NCI-H524 (cell line): ENCODE measurements at places on chromosomes 4 and X.

- no peak for DNase-seq
Observed at GRCh38 chr4:108433832-108434231, 186.5 kb upstream of the RPL34 start.

DNA sequence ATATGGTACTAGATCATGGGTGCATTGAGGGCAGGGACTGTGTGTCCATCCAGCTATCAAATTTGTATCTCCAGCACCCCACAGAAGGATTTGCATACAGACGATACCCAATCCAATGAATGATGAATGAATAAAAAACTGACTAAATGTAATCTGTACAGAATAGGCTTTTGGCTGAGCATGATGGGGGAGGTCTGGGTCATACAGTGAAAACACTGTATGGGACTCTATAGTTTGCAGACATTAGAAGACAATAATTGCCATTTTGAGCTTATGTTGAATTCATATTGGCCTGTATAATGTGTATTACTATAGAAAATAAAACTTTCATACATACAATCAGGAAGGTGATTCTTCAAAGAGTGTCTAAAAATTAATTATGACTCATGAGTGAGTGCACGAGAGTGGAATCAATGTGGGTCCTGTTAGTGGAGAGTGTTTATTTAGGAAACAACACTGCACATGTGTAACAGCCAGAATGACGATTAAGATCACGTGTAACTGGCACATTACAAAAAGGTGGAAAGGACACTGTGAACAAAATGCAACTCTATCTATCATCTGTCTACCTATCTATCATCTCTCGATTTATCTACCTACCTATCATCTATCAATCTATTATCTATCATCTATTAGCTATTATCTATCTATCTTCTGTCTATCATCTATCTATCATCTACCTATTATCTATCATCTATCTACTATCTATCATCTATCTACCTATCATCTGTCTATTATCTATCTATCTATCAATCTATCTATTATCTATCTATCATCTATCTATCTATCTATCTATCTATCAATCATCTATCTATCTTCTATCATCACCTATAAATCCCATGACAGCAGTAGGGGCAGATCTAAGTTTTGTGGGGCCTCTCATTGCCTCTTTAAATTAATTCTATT lies 201.3 kb downstream of the PTTG2 start:
- no peak for DNase-seq

- no peak for DNase-seq
Observed at GRCh38 chr4:80465736-80466135, 130.2 kb downstream of the CFAP299 start.

DNA sequence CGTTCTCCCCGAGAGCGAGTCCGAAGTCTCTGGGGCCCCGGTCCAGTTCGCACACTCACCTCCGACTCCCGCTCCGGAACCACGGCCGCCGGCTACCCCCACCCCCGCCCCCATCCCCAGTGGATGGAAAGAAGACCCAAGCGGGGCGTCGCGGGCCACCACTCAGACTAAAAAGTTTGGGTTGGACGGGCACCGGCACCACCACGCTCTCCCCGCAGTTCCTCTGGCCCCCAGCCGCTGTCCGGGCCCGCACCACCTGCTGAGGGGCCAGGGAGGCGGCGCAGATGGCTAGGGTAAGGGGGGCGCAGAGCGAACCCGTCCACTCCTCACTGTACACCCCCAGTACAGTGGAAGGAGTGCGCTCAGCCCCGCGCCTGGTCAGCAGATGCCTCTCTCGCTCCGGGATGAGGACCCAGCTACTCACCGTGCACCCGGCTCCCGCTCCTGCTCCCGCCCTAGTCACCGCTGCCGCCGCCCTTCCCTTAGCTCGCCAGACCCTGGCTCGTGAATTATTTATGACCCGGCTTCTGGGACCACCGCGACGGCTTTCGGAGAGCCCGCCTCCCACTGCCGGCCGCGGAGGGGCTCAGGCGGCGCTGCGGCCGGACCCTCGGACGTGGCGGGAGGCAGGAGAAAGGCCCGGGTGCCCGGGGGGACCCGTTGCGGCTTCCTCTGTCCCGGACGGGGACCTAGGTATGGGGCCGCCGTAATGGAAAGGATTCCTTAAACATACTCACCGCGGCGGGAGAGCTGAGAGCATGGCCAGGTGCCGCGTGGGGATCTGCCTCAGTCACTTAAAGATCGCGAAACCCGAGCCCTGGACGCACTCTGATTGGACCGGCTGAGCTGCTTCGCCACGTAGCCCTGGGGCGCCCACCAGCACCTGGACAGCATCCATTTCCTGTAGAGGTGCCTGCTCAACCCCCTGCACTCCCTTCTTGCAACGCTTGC lies at the start of gene PROM1:
Gene PROM1 (minus strand): TSS at position 783 of the 951 bp plus-strand sequence. CDS start 8,117 bp downstream, outside the sequence.
- DNase-seq, result no peak

- peak; percentile 63 for DNase-seq
Observed at GRCh38 chrX:16712548-16713155, at the start of gene CTPS2. CTPS2 (minus strand) TSS chrX:16712669; CDS start chrX:16702902, 9,767 bp downstream.

DNA sequence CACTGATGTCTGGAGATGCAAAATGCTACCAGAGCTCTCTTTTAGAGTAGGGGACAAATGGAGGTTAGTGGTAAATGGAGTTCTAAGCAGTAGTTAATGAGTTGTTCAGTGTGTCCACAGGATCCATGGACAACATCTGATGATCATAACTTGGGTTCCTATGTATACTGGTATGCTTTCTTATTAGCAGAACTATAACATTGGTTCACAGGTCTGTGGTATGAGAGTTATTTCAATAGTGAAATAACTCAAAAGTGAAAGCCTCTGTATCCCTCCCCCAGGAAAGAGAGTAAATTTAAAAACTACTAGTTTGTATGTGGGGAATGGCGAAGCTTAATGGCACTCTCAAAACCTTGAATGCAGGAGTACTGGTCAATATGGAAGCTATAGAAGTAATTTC lies 363.5 kb upstream of the EMCN start:
- no peak for DNase-seq

DNA sequence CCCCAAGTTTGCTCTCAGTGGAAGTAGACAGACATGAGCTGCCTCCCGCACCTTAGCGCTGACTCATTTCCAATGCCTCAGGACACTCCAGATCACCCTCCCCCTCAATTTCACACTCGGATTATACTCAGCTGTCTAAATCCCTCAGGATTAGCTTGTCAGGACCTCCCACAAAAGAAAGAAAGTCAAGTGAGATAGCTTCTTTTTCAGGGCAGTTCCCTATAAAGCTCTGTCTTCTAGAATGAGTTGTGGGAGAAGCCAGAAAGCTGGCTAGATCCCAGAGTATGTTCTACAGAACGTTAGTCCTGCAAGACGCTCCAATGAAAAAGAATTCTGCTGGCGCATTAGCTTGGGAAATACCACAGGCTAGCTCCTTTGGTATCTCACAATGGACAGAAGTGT lies 51.2 kb upstream of the MTNR1A start:
- peak; percentile 71 for DNase-seq

DNA sequence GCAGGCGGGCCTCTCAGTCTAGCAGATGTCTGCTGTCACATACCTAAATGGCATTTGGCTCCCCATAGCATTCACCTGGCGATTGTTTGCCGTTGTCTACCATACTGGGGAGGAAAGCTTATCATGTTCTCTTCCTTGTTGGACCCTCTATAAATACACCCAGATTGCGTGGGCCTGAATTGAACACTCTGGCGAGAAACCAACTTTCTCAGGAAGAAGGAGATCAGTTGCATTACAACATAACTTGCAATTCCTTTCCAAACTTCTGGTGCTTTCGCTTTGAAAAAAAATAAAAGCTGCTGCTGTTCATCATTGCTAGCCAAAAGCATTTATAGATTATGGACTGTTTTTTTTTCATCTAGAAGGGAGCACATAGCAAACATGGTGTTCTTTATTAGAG lies 230.0 kb upstream of the GPC4 start:
- DNase-seq, result no peak

DNA sequence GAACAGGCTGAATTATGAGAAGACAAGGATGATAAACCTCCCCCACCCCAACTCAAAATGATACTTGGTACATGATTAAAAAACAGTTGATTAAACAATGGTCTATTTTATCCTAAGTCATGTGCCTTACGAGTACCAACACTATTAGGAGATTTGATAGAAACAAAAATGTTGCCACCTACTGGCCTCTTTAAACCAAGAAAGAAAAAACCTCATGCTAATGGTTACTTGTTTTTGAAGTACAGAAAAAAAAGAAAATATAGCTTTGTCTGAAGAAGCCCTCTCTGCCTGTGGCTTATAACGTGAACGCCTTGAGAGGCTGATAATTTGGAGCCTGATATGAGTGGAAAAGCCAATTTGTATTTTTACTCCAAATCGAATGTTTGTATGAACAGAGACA lies 538.2 kb downstream of the DMD start:
- DNase-seq, result no peak

- DNase-seq, result no peak
Observed at GRCh38 chr4:150588316-150588715, 6.4 kb downstream of the MAB21L2 start.

GRCh38 chr4:25697516-25697915 lies 41.9 kb downstream of the SLC34A2 start:
- no peak for DNase-seq

GRCh38 chrX:86104526-86104925 lies 43.7 kb upstream of the DACH2 start:
- no peak for DNase-seq

- peak; percentile 1 for DNase-seq
Observed at GRCh38 chr4:171846232-171846631, 33.0 kb downstream of the GALNTL6 start.

GRCh38 chr4:170497112-170497511 lies 407.4 kb upstream of the AADAT start:
- peak; percentile 1 for DNase-seq

DNA sequence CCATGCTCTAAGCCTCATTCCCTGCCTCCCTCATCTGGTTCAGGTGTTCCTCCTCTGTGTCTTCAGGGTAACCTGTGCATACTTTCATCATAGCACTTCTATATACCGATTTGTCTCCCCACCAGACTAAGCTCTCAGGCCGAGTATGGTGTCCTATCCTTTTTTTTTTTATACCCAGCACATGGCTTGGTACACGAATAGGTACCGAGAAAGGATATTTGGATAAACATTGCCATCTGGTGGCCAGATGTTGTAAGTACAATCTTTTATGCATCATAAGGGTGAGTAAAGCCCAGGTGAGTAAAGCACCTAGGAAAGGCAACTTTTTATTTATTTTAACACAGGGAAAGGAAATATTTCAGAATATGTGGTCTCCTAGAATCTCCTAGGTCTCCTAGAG lies 68.4 kb downstream of the MID2 start:
- peak; percentile 58 for DNase-seq
